Activated T-helper 1 cell treated with anti-CD3 and anti-CD28 coated beads, Interleukin-2, amount 50 U/mL, for 16 hours (primary cell): ENCODE measurements at places on chromosomes 2 and 18.

DNA sequence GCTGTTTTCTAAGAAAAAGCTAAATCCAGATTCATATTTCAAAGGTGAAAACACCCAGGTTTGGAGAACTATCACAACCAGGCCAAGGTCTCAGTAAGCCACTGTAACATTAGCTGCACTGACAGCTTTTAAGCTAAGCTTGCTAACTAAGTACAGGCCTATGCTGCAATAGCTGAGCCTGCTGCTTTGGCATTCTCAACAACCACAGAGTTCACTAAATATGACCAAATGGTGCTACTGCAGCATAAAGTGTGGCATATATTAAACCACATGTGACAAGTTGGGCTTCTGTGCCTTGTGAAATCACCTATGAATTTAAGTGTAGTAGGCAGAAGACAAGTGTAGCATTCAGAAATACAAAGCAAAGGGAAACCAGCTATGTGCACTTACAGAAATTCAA, 206.7 kb downstream of the TCF4 start:
- DNase-seq, result no peak

DNA sequence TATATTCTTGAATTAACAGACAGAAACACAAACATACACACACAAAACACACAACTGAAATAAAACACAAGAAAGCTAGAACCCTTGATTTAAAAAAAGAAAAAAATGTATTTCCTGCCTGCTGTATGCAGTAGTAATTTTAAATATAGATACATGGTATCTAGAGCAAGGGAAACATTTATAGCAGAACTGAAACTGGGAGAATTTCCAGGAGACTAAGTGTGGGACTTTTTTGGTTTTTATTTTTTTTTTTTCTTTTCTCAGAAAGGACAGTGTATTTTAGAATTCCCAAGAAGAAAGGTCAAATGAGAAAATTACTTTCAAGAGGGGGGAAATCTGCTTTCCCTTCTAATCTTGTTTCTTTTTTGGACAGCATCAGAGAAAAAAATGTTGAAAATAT, 558.9 kb upstream of the PKDCC start:
- DNase-seq, result no peak

DNA sequence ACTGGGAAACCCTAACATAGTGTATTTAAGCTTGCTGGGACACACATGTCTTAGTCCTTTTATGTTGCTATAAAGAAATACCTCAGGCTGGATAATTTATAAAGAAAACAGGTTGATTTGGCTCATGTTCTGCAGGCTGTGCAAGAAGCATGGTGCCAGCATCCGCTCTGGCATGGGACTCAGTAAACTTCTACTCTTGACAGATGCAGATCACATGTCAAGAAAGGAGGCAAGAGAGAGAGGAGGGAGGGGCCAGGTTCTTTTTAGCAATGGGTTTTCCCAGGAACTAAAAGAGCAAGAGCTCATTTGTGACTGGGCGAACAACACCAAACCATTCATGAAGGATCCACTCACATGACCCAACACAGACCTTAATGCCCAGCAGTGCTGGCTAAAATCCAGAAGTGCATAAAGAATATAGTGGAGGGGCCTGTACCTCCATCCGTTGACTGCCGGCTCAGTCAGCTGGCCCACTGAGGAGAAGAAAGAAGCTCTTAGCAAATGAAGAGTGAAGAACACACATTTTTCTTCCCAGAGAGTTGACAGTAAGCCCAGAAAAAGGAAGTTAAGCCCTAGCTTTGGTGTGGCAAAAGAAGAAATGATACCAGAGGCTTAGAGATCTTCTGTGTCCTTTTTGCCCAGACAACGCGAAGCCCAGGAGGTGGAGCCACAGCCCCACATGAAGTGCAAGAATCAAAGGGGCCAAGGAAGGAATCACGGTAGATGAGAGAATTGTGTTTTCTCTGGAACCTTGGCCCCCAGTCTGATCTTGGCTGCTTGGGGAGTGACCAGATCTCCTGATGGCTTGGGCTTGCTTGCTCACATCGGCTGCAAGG, 183.5 kb upstream of the FAM98A start:
- no peak for DNase-seq

- DNase-seq, result no peak
Observed at GRCh38 chr2:210230518-210230917, 5.3 kb upstream of the ACADL start.

DNA sequence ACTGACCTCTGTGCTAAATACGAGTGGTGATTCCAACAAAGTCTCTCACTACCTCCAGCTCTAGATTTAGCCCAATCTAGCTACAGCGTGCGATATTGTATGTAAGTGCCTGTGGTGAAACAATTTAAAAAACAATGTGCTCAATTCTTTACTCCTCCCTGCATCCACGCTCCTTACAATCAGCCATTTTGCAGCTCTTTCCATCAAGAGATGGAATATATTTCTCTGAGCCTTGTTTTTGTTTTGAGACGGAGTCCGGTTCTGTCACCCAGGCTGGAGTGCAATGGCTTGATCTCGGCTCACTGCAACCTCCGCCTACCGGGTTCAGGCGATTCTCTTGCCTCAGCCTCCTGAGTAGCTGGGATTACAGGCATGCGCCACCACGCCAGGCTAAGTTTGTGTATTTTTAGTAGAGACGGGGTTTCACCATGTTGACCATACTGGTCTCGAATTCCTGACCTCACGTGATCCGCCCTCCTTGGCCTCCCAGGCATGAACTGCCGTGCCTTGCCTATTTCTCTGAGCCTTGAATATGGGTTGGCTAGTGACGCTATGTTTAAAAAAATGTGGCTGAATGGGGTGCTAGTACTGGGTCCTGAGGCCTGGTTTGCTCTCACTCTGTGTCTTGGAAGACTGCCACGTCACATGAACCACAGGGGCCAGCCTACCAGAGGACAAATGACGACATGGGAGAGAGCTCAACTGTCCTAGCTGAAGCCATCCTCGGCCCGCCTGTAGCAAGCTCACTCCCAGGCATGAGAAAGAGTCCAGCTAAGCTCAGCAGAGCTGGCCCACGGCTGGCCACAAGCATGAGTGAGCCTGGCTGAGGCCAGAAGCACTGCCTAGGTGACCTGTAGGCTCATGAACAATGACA, 14.8 kb downstream of the WDFY1 start:
- no peak for DNase-seq

DNA sequence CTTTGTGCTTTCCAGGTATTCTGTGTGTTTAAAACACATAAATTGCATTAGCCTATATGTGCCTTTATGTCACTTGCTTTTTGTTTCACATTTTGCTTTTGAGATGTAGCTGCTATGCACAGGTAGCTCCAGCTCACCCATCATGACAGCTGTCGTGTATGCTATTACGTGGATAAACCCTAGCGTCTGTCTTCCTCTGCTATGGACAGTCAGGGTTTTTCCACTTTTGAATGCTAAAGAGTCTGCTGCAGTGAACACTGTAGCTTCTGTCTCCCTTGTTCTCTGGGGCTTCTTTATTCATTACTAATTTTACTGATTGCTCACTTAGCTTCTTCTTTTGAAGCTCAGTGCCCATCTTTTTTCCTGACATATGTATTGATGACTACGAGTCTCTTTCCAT, 24.7 kb upstream of the MBP start:
- DNase-seq, result no peak

GRCh38 chr2:133438026-133438425, 130.2 kb downstream of the NCKAP5 start:
- no peak for DNase-seq

- no peak for DNase-seq
Observed at GRCh38 chr18:332721-333510, 65.1 kb upstream of the THOC1 start.

DNA sequence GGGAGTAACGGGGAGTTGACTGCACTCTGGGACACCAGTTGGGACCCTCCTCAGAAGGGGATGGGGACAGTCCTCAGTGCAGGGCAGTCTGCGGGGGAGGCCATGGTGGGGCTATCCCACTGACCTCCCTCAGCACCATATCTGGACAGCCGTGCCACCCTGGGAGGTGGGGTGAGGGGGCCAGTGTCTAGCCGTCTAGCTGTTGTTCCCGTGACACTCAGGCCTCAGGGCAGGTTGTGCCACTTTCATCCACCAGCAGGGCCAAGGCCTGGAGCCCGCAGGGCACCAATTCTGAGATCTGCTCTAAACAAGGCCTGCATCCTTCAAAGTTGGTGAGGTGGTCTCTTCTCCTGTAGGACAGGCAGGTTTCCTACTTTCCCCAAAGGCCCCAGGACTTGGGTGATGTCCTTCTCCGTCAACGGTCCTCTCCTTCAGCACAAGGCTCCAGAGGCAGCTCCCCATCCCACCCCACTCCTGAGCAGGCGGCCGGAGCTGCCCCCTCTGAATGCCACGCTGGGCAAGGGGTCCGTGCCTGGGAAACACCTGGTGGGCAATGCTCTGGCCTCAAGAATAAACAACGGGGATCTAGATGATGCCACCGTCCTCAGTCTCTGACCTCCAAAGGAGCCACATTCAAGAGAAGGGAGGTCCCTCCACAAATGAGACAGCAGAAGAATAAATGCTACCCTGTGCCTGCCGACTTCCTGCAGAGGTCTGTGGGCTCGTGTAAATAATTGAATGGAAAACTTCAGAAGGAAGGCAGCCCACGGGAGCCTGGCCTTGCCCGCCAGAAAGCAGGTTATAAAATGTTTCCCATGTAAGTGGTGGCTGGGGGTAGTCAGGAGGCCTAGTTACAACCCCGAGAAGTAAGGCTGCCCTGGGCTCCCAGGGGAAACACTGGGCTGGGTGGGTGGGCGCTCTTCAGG, 42.8 kb upstream of the PTMA start:
- DNase-seq, result no peak

DNA sequence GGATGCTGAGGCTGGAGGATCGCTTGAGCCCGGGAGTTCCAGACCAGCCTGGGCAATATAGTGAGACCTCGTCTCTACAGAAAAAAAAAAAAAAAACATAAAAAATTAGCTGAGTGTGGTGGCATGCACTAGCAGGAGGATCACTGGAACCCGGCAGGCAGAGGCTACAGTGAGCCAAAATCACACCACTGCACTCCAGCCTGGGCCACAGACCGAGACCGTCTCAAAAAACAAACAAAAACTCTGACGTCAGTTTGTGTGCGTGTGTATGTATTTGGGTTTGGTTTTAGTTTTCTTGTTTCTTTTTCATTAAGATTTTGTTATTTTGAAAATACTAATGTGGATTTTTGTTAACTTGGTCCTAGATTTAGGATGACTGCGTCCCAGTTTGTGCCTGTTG, 19.0 kb downstream of the CEP68 start:
- no peak for DNase-seq

GRCh38 chr18:63881851-63882250, 5.7 kb upstream of the SERPINB2 start:
- DNase-seq, result no peak

DNA sequence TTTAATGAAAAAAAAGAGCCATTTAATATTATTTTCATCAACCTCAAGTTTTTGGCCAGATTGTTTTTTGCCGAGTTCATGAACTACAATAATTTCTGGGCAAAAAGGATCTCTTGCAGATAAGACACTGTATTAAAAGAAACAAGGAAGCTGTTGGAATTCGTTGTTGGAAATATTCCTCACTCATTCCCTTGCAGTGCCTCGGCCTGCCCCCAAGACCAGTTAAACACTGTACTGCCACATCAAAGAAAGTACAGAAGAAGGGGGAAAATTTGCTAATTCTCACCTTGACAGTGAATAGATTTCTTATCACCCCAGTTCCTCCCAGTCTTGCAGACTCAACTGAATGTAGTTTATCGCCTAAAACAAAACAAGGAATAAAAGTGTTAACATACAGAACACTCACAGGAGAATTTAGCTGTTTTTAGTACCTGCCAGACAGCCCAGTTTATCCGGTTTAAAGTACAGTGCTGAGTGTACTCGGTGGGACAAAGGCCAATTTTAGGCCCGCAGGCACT, 1.2 kb downstream of the IDH1 start:
- no peak for DNase-seq

- DNase-seq, result no peak
Observed at GRCh38 chr2:8006626-8007025, 675.2 kb upstream of the ID2 start.

DNA sequence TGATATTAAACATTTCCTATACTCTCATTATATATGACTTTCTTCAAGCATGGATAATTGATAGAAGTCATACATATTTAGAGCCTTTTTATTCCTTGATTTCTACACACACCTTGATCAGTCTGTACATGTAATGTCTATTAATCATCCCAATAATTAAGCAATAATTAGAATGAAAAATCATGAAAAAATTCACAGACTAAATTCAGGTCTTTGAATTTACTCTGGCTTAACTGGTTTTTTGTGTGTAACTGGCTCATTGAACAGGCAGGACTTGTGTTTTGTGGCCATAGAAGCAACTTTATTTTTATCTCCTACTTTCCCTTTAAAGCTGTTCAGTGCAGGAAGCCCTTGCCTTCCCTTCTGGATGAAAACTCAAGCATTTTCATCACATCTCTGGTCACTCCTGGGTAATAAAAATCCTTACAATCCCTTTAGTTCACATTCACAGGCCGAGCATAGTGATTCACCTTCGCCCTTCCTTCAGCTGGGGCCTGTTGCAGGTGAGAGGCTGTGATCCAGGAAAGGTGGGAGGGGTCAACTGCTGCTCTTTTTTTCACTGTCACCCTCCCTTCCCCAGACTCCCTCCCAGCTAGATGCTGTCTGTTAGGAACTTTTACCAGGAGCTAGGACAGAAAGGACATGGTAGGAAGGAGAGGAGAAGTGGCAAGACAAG, 58.0 kb upstream of the ITSN2 start:
- DNase-seq, result no peak

DNA sequence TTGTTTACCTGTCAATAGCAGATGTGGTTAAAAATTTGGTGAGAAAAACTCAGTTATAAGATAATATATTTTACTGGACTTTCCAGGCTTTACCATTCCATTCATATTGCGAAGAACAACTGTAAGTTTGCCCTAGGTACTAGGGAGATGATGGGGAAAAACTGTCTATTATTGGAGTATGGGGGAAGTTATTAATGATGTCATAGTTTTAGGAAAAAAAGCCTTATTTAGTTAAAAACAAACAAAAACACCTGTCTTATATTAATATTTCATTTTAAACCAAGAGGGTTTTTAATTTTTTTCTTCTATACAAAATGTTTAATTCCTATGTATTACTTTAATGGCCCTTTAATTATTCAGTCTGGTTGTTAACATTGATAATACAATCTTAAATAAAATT, 18.2 kb downstream of the SP9 start:
- no peak for DNase-seq

DNA sequence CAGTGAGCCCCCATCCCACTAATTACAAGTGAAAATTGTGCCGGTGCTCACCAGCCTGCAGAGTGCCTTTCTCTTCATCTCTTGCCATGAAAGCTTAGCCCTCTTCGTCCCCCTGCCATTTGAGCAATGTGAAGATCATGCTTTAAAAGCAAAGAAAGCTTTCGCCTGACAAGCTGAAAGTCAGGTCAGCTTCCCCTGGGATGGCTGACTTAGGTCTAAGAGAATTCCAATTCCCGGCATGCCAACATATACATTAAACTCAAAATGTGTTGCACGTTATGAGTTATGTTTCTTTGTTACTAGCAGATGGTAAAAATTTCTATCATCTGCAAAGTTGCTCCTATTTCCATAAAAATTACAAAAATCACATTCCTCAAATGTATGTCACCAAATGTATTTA, 129.8 kb downstream of the AFF3 start:
- DNase-seq, result no peak
